ENCODE measurements at places on chromosomes 2 and 18.

- DNase-seq: peak; percentile 50
Measured at GRCh38 chr2:103959174-103960128, 894.5 kb upstream of the POU3F3 start.

GRCh38 chr2:127790694-127791529, 20.1 kb downstream of the WDR33 start:
- DNase-seq: no peak

DNA sequence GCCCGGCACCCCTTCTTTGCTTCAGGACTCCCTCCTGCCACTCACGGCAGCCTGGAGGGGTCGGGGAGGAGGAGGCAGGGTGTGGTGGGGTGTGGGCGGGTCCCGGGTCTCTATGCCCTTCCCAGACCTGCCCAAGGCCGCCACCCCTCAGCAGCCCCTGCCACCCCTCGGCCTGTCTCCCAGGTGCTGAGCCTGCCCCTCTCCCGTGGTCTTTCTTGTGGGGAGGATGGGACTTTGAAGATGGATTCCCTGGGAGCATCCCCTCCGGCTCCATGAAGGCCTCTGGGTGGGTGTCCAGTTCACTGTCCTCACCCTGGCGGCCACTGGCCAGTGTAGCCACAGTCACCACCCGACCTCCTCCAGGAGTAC, 23.2 kb downstream of the KCNIP3 start:
- no peak for DNase-seq

GRCh38 chr2:1972948-1973347, 228.6 kb upstream of the PXDN start:
- DNase-seq: no peak

GRCh38 chr2:30217644-30218337, 13.5 kb upstream of the LBH start:
- no peak for DNase-seq

DNA sequence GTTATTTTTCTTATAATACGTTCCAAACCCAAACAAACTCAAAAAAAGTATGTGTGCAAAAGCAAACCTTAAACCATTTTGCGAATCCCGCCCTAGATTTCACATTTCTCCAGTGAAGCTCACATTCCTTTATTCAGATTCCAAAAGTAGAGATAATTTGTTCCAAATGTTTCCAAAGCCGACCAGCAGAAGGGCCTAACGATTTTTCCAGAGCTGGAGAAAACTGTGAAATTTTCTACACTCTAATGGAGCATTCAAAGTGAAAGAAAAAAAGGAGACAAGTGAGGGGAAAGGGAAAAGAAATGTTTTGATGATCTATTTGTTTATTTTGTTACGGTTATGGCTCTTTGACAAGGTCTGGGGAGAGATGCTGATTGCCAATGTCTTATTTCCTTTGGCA, 286.5 kb upstream of the SLC14A2 start:
- no peak for DNase-seq

All from common myeloid progenitor, CD34-positive (primary cell).